ENCODE measurements at places on chromosomes 3 and 15.

GRCh38 chr3:127820826-127821313 lies 1.4 kb downstream of the MGLL start:
- DNase-seq = no peak

GRCh38 chr3:114879059-114880031 lies 267.7 kb downstream of the ZBTB20 start:
- no peak for DNase-seq

DNA sequence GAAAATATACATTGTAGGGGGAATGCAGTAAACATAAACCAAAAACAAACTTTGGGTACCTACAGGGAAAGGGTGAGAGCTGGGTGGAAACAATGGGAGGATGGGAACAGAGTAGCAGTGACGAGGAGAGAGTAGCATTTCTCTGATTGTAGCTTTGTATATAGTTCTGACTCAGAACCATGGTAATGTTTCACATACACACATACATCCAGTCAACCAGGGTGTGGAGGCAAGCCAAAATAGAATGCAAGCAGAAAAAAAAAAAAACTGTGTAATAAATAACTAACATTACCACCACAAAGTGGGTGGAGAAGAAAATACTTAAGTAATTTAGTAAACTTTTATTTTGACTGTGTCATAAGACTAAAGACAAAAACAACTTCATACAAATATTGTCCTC lies 27.2 kb downstream of the BCL2A1 start:
- DNase-seq = no peak

- no peak for DNase-seq
Measured at GRCh38 chr3:193053046-193053435, 135.4 kb upstream of the MB21D2 start.

GRCh38 chr3:148093753-148094152 lies 604.0 kb upstream of the AGTR1 start:
- DNase-seq = no peak

DNA sequence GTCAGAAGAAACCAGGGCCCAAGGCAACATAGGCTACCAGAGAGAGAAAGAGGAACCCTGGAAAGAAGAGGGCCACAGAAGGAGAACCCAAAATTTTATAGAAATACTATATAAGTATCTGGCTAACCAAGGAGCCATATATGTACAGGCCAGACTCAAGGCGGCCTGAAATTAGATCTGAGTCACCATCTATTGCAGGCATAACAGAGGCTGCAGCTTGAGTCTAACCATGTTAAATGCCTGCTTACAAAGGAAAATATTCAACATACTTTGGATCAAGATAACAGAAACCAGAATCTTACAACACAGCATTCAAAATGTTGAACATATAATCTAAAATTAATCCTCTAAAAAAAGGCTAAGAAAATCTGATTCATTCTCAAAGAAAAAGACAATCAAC lies 23.1 kb downstream of the IGSF11 start:
- no peak for DNase-seq

DNA sequence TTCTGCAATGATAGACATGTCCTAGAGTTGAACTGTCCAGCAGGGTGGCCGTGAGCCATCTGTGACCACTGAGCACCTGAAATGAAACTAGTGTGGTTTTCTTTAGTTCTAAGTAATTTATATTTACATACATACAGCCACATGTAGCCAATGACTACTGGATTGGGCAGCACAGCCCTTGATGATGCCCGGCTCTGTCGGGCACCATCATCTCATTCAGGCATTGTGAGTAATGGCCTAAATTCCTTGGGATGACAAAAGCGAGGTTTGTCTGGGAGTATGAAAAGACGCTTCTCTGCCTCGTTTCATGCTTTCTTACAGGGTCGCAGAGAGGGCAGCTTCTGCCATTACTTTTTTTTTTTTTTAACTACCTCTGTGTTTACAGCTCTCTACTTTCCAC lies 251.9 kb upstream of the HES1 start:
- no peak for DNase-seq

GRCh38 chr3:53218131-53218530 lies 37.7 kb downstream of the TKT start:
- DNase-seq = no peak

DNA sequence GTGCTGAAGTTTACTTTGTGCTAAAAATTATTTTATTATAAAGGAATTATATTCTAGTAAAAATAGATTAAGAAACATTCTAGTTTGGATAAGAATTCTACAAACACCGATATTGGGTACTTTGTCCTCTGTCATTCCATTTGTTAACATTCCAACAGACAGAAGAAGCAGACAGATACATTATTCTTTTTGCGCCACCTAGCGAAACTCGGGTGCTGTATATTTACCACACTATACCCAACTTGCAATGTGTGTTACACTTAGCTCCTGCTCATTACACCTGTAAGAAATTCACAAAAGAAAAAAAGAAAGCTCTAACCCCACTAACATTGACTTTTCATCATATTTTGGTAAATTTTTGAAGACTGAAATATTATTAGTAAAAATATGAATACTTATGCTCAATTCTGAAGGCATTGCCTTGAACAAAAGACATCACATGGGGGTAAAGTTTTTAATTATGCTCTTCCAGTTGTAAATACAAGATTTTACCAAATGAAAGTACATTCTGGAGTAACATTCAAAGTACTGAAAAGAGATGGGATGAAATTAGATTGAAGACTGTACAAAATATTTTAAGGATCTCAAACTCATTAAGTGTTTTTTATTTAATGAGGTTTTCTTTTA lies 136.5 kb upstream of the MLF1 start:
- peak; percentile 48 for DNase-seq

GRCh38 chr3:90095811-90096210 lies 988.4 kb downstream of the EPHA3 start:
- no peak for DNase-seq

DNA sequence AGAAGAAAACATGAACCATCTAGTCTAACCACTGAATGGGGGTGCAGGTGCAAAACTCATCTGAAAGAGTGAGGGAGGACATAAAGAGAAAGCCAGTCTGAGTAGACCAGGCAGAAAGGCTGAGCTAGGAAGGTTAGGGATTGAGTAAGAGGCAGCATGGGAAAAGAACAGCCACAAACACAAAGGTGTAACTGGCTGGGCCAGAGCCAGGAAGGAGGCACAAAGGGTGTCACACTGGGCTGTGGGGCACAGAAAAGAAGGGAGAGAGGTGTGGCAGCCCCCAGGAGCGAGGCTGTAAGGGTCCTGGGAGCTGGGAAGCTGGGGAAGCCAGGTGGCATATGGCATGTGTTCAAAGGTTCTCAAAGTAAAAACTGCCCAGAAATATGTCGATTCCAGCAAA lies 18.7 kb downstream of the IGSF11 start:
- no peak for DNase-seq

GRCh38 chr15:91077029-91077428 lies 23.0 kb upstream of the SV2B start:
- DNase-seq = no peak

- DNase-seq = no peak
Measured at GRCh38 chr15:55394694-55395093, 13.5 kb downstream of the CCPG1 start.

- DNase-seq = peak; percentile 16
Measured at GRCh38 chr3:187986514-187986934, 167.4 kb upstream of the LPP start.

GRCh38 chr3:148778926-148779325 lies 48.7 kb upstream of the CPB1 start:
- DNase-seq = no peak

GRCh38 chr15:62868507-62868906 lies 174.0 kb upstream of the TPM1 start:
- DNase-seq = no peak

DNA sequence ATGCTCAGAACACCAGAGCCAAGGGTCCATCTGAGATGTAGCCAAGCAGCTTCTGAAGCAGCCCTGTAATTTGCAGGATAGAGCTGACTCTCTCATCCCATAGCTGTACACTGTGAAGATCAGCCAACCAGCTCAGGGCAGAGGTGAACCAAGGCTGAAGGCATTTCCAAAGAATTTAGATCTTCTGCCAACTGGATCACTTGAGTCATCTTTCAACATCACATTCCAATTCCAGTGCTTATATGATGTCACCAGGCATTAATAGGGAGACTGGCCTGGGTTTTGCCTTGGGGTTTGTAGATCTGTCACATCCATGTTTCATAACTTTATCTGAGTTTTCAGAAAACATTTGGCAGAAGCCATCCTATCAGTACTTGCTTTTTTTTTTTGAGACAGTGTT lies 98.2 kb downstream of the NR2F2 start:
- no peak for DNase-seq

DNA sequence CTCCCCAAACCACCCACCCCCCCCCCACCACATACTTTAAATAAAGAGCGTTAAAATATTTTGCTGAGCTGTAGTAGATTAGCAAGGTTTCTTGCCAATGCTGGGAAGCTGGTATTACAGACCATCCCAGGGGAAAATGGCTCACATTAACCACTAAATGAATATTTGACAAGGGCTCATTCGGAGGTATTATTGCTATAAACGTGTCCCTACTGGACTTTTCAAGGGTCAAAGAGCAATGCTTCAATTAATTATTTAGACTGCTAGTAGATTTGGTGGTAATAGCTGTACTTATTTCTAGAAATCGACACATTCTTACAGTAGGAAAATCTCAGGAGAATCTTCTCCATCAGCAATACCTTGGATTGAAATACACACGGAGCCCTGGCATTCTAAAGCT lies 5.2 kb downstream of the SOX2 start:
- DNase-seq = no peak

GRCh38 chr15:90113166-90113565 lies 10.9 kb upstream of the IDH2 start:
- no peak for DNase-seq

DNA sequence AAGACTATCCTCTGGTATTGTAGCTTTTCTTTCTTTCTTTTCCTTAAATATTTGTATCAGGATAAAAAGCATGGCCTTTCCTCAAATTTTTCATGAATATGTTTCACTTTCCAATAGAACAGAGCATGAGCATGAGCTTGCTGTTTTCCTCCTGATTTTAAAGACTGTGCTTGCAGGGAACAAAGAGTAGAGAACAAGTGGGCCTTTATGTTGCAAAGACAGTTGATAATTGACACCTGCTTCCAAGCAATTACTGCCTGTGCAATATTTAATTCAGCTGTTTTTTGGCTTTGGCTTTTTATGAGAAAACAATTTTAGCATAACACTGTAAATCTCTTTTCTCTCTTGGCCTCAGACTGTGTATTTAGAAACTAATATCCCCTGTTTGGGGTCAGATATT lies 263.6 kb upstream of the AZI2 start:
- no peak for DNase-seq

GRCh38 chr3:47283591-47284364 lies 1.0 kb downstream of the KLHL18 start:
- peak; percentile 23 for DNase-seq

DNA sequence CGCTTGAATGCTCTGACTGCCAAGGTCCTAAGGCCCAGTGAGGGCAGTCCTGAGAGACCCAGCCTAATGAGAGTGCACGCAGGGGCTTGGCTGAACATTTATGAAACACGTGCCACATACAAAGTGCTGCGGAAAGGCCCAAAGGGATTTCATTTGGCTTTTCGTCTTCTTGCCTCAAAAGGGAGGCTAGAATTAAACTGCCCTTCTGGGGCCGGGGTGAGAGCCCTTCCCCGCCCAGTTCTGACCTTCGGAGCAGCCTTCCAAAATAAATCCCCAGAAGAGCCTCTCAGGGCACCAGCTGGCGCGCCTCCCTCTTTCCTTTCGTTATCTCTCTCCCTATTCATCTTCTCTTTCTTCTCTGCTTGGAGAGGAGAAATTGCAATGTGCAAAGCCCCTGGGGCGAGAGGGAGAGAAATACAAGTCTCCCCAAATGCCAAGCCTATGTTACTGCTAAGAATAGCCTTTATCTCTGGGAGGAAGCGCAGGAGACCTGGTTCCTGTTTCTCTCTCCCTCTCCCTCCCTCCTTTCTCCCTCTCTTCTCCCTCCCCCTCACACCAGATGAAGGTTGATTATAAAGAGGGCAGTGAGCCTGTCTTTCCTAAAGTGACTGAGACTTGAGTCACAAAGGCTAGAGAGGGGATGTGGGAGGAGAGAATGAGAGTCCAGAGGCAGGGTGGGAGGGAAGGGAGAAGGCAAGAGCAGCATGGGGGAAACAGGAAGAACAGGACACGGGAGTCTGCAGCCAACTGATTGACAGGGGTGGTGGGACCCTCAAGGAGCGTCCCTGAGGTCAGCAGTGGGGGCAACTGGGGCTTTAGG lies 36.7 kb upstream of the NDUFB4 start:
- no peak for DNase-seq

- DNase-seq = no peak
Measured at GRCh38 chr3:62918131-62918530, 42.9 kb upstream of the CADPS start.

GRCh38 chr15:63233667-63234423 lies 43.6 kb upstream of the APH1B start:
- DNase-seq = no peak

GRCh38 chr15:86384186-86384585 lies 304.5 kb downstream of the AGBL1 start:
- no peak for DNase-seq

GRCh38 chr3:188233320-188233719 lies 79.4 kb downstream of the LPP start:
- no peak for DNase-seq

GRCh38 chr3:139332092-139332491 lies 11.7 kb upstream of the MRPS22 start:
- no peak for DNase-seq

- DNase-seq = no peak
Measured at GRCh38 chr3:153463895-153464294, 301.9 kb downstream of the RAP2B start.

DNA sequence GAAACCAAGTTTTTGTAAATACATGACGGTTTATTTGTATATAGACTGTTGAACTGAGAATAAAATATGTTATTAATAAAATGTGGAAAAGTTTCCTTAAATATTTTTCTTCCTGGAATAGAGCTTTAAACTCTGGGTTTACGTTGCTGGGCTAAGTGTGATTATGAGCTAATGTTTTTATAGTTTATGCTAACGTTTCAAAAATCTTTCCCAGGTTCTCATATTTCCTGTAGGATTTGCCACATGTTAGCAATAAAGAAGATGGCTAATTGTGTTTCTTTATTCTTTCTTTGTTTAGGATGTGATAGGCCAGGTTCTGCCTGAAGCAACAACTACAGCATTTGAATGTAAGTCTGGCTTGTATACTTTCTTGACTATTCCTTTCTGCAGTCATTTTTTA lies 7.2 kb downstream of the MAP2K5 start:
- no peak for DNase-seq

DNA sequence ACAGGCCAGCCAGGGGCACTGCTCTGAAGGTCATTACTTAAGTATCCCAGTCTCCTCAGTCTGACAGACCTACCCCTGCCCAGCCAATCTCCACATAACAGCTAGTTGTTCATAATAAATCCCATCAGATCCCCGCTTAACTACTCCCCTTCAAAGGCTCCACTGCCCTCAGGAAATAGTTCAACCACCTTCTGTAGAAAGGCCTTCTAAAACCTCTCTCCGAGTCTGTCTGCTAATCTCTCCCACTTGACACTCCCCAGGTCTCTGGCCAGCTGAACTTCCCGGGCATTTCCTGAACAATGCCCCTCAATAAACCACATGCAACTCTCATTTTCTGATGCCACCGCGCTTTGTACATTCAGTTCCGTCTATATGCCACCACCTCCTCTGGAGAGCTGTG lies 6.0 kb downstream of the PRC1 start:
- no peak for DNase-seq
